Activated naive CD4-positive, alpha-beta T cell (primary cell): ENCODE measurements at places on chromosomes 7 and 10.

DNA sequence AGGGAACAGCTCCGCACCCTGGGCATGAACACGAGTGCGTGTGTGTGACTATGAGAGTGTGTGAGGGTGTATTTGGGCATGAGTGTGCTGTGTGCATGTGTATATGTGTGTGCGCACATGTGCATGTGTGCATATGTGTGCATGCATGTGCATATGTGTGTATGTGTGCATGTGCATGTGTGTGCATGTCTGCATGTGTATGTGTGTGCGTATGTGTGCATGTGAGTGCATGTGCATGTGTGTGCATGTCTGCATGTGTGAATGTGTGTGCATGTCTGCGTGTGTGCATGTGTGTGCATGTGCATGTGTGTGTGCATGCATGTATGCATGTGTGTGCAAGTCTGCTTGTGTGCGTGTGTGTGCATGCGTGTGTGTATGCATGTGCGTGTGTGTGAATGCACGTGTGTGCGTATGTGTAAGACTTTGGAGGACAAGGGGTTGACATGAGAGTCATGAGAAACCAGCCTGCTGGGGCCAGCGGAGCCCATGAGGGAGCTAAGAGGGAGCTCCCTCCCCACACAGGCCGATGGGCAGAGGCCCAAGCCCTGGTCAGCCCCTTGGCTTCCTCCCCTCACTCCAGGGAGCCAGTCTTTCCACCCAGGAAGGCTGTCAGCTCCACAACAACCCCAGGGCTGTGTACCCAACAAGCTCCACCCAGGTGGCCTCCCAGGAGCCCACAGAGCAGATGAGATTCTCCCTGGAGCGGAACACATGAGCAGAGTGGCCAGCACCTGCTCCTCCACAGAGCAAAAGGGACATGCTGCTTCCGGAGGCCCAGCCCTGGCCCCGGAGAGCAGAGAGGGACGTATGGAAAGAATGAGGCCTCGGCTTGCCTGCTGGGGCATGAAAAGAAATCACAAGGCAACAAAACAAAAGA is 142.5 kb upstream of the PPP2R2D start:
- DNase-seq: no peak

DNA sequence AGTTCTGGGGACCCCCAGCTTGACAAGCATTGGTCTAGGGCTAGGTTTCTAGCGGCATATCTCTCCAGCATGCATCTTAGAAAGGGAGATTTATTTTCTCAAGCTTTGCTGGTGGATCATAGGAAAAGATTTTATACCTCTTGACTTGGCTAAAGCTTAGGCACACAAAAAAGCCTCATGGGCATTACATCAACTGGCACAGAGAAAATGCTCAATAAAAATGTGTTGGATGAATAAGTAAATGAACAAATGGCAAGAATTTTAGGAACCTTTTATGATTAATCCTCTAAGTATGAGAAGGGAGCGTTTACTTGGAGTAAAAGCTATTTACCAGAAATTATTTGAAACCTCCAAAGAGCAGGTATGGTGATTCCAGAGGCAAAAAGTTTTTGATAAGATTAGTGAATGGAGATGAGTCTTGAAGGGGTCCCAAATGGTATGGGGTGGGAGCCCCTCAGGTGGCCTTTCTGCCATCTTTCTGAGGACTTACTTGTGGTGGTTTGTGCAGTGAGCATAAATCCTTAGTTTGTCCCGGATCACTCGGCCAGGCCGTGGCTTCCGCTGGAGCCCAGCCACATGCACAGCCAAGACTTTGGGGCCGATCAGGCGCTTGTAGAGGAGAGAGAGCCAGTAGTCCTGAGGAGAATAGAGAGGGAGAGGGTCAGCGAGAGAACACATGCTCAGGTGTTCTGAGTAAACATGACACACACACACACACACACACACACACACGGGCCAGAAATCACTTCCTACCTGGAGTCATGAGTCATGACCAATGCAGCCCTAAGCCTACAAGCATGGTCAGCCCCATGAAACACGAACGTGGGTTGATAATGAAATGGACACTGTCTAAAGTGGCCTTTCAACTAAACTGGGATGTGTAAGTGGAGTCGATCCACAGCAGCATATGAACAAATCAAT is 43.1 kb upstream of the HPS1 start:
- DNase-seq: no peak

- no peak for DNase-seq
These were observed 11.3 kb upstream of the ZNF518A start for GRCh38 chr10:96118604-96119450.

DNA sequence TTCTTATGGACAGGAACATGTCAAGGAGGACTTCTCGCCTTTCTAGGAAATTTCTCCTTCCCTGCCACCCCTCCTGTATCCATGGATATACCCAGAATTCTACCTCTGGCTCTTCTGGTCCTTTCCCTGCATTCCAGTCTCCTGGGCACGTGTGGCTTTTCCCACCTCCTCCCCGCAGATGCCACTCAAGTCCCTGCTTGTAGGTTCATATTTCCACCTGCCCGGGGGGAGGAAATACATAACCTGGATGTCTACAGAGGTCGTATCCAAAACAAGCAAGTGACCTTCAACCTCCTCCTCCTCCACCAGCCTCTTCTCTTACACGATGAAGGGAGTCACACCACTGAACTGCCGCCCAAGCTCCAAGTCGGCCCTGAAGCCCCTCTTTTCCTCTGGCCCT is 20.7 kb downstream of the FGFR2 start:
- DNase-seq: no peak

GRCh38 chr10:61673360-61673759 is 10.6 kb downstream of the CABCOCO1 start:
- DNase-seq: no peak

GRCh38 chr10:131625041-131625440 is 275.8 kb upstream of the PPP2R2D start:
- no peak for DNase-seq

- DNase-seq: no peak
These were observed 60.0 kb upstream of the BAIAP2L1 start for GRCh38 chr7:98460902-98461301.

DNA sequence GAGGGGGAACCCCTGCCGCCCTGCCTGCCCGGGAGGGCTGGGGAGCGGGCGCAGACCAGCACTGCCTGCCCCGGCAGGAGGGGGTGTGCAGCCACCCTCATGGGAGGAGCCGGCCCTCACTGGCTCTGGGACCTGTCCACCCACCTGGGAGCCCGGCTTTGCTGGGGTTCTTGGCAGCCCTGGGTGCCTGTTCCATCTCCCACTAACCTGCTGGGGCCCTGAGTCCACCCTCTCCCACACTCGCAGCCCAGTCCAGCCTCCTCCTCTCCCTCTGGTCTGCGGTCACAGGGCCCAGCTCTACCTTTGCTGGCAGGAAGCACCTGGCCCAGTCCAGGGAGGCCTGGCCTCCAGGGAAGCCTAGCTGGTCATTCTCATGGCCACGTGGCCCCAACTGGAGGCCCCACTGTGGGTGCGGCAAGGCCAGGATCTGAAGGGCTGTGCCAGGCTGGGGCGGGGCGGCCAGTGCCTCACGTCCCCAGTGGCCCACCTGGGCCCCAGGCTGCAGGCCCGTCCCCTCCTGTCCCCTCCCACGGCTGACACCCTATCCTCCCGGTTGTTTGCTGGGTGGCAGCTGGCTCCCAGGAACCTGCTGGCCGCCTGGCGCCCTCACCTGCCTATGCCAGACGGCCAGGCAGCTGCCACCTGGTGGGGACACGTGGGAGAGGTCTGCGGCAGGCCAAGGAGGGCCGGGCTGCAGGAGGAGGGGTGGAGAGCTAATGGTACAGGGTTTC is at the start of gene TMEM184A:
TSS of gene TMEM184A (minus strand) at position 393 of the 731 bp plus-strand sequence. CDS start 721 bp downstream, outside the sequence.
- DNase-seq: no peak

- DNase-seq: no peak
These were observed 133.8 kb upstream of the ZNF92 start for GRCh38 chr7:65239707-65240352.

DNA sequence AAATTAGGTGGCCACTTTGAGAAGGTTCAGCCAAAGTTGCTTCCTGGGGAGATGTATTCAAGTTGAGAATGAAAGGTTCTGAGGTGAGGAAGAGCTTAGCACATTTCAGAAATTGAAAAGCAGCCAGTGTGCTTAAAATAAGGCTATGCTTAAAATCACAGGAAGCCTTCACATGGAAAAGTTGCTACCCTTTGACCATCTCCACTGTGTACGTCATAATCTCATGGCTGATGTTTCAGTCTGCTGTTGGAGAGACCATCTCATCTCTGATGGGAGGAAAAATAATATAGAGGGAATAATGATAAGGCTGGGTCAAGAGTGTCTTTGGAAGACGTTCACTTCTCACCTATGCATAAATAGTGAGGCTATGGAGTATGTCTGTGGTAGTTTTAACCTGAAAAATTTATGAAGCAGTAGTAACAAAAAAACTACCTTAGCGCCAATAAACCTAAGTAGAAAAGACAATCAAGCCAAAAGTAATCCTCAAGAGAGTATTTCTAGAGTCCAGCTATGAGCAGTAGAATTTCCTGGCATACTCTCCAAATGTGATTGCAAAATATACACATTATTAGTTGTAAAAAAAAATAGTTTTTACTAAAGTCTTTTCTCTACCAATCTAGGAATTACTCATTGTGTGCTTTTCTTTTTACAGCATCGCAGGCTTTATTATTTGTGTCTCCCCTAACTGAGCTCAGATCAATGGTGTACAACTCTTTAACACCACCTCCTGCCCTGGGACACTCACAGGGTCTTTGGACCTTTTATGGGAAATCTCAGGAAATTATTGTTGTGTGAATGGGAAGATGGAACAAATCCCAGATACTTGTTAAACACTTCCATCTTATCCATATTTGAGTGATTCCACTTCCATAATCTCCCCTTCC is 435.2 kb upstream of the LRGUK start:
- no peak for DNase-seq

DNA sequence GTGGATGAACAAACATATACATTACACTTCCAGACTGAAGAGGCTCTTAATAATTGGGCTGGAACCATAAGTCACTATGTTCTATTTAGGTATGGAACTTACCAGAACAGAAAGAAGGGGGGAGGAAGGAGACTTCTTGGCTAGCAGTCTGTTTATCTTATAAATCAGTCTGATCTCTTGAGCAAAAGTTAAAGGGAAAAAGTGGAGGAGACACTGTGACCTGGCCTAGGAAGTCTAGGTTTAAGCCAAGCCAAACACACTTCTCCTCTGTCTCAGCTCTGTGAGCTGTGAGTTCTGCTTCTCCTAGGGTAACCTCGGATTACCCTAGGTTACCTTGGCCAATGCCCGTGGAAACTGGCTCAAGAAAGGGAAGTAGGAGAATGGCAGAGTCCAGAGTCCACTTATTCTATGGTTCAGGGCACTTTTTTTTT is 95.2 kb downstream of the PFKFB3 start:
- DNase-seq: no peak

- DNase-seq: no peak
These were observed 317.2 kb upstream of the PODXL start for GRCh38 chr7:131873581-131873980.

- no peak for DNase-seq
These were observed 58.7 kb downstream of the MTURN start for GRCh38 chr7:30193336-30193943.
